ENCODE measurements at places on chromosomes 11 and 22. TPM values are rescaled to one million over a fixed set of nuclear protein-coding genes. Genes with fewer than 3 reads are reported as not detected.

OR52E8 gene
- not detected for total RNA-seq

TPBGL gene
- not detected for total RNA-seq

YPEL4 gene
- total RNA-seq: 2.1 TPM

SCN4B gene
- not detected for total RNA-seq

STIM1 gene
- total RNA-seq: 15.4 TPM

GATD1 gene
- total RNA-seq: 56.6 TPM

MYOD1 gene
- not detected for total RNA-seq

NLRP14 gene
- total RNA-seq: 0.25 TPM

PGA5 gene
- total RNA-seq: not detected

SYT7 gene
- 3.4 TPM for total RNA-seq

MUC6 gene
- total RNA-seq: not detected

NCF4 gene
- not detected for total RNA-seq

ACER3 gene
- total RNA-seq: 26.2 TPM

BCL2L13 gene
- total RNA-seq: 63.1 TPM

IL17REL gene
- not detected for total RNA-seq

SCGB1C1 gene
- total RNA-seq: not detected

TENM4 gene
- total RNA-seq: 18.6 TPM

OR52E1 gene
- not detected for total RNA-seq

C22orf31 gene
- total RNA-seq: not detected

NEFH gene
- 11.6 TPM for total RNA-seq

RASD2 gene
- not detected for total RNA-seq

CRYBA4 gene
- not detected for total RNA-seq

STK33 gene
- 8.2 TPM for total RNA-seq

SYT13 gene
- not detected for total RNA-seq

CXCR5 gene
- not detected for total RNA-seq

OR11H1 gene
- total RNA-seq: not detected

DTX4 gene
- total RNA-seq: 0.55 TPM

TMPRSS5 gene
- total RNA-seq: not detected

OR6T1 gene
- not detected for total RNA-seq

MPPED2 gene
- not detected for total RNA-seq

C11orf16 gene
- not detected for total RNA-seq

PIK3IP1 gene
- 12.5 TPM for total RNA-seq

SLC7A4 gene
- total RNA-seq: not detected

SLCO2B1 gene
- not detected for total RNA-seq

NTM gene
- 11.5 TPM for total RNA-seq

NAALADL1 gene
- not detected for total RNA-seq

ALDH3B2 gene
- total RNA-seq: not detected

ST14 gene
- total RNA-seq: not detected

MYRF gene
- 0.71 TPM for total RNA-seq

Measured in G401 (cell line).